ENCODE measurements at places on chromosomes 12 and 14.

GRCh38 chr14:71672596-71672995, 259.6 kb upstream of the RGS6 start:
- no peak for DNase-seq

- DNase-seq, result no peak
Measured at GRCh38 chr12:57744194-57744776, 554 bp upstream of the TSPAN31 start.

- DNase-seq, result no peak
Measured at GRCh38 chr14:104928391-104929133, 3.9 kb downstream of the PLD4 start.

DNA sequence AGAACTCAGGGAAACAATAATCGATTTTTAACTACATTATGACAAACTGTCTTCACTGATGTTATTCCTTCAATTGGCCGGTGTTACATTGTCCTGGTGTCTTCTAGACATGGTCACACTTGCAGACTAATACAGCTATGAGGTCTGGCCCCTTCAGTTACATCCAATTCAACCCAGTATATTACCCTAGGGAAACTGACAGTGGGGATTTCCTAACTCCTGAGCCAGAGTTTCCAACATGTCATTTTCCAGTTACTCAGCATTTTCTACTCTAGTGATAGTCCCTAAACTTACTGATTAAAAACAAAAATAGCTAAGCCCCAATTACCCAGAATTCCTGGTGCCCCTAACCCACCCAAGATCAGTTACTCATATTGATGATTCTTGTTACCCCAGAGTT, 21.1 kb downstream of the IFNG start:
- no peak for DNase-seq

GRCh38 chr12:101740566-101740965, 1.3 kb upstream of the SYCP3 start:
- DNase-seq, result no peak

- DNase-seq, result no peak
Measured at GRCh38 chr14:60679566-60680258, 30.4 kb upstream of the SIX1 start.

- no peak for DNase-seq
Measured at GRCh38 chr12:95805864-95806671, 15.5 kb upstream of the NTN4 start.

- no peak for DNase-seq
Measured at GRCh38 chr14:66857867-66858266, 331.4 kb upstream of the GARIN2 start.

GRCh38 chr12:27400856-27401354, 45.6 kb upstream of the SMCO2 start:
- DNase-seq, result no peak

DNA sequence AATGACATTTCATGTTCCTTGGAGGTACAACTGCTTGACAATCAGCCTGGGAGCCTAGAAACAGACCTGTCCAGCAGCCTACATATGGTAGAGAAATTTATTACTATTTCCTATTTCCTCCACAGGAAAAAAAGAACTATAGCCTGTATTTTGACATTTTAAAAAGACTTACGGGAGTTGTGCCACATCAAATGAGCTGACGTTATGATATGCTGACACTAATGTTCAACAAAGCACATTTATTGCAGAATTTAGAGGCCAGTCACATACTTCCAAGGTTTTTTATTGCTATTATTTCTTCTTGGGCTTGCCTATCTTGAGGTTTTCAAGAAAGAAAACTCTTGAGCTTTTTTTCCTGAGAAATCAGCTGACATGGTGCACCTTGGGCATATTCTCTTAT, 305.3 kb downstream of the LRIG3 start:
- DNase-seq, result no peak

DNA sequence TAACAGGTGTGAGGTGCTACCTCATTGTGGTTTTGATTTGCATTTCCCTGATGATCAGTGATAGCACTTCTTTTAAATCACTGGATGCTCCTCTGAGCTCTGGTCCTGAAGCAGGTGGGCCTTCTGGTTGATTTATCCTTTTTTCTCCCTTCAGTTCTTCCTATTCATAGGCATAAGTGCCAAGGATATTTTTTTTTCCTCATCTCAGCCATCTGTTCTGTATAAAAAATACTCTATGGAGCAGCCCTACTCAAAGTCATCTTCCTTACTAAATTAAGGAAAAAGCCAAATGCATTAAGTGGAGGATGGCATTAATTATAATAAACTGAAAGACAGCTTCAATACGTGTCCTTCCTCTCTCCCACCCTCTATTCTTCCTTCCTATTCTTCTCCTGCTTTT, 18.4 kb downstream of the SPIC start:
- no peak for DNase-seq

DNA sequence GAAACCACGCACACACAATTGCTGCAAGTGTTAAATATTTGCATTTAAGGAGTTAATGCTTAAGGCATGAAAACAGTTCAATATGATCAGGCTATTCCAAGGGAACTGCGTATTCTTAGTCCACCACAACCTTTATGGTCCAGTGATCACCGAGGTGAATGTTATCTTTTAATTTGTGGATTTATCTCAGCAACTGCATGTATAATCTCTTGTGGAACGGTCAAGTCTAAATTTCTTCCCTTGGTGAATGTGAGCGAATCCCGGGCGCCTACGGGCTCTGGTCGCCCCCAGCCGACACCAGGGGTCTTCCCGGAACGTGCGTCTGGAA, 999 bp upstream of the AK7 start:
- DNase-seq, result no peak

DNA sequence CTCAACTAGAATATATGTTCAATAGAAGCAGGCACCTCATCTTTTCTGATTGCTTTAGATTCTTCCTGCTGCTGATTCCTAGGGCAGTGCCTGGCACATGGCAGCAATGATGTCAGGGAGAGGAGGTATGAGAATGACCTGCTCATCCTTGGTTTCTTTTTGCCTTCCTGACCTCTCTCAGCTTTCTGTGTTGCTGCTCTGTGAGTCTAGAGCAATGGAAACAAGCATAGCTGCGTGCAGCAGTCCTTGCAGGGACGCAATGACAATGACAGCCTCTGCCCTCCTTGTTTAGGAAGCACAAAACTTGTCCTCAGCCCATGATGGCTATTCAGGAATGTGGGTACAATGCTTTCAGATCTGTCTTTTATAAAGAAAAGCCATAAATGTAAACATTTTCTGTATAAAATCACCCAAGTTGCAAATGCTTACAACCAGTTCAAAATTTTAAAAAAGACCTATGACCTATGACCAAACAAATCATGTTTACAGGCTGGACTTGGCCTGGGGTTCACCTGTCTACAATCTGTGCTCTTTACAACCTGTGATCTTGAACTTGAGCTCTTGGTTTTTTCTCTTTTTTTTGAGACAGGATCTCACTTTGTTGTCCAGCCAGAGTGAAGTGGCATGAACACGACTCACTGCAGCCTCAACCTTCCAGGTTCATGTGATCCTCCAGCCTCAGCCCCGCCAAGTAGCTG, 549.4 kb upstream of the ATP2B1 start:
- no peak for DNase-seq

DNA sequence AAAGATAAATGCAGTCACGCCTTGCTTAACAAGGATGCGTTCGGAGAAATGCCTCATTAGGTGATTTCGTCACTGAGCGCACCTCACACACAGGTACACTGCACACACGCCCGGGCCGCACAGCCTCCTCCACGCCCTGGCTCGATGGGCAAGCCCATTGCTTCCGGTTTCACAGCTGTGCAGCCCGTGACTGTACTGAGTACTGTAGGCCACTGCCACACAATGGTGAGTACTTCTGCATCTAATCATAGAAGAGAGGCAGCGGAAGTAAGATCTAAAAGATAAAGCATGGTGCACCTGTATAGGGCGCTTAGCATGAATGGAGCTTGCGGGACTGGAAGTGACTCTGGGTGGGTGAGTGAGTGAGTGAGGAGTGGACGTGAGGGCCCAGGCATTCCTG, 4.3 kb downstream of the RIMBP2 start:
- no peak for DNase-seq

- DNase-seq, result peak; percentile 34
Measured at GRCh38 chr12:6914246-6914946, at the start of gene ENO2. TSS of gene ENO2 (plus strand) at chr12:6914580. CDS start at chr12:6915833, 1,253 bp downstream.

- DNase-seq, result peak; percentile 46
Measured at GRCh38 chr14:56976211-56976610, 165.9 kb upstream of the OTX2 start.

GRCh38 chr12:104549815-104550480, 93.2 kb downstream of the CHST11 start:
- DNase-seq, result no peak

DNA sequence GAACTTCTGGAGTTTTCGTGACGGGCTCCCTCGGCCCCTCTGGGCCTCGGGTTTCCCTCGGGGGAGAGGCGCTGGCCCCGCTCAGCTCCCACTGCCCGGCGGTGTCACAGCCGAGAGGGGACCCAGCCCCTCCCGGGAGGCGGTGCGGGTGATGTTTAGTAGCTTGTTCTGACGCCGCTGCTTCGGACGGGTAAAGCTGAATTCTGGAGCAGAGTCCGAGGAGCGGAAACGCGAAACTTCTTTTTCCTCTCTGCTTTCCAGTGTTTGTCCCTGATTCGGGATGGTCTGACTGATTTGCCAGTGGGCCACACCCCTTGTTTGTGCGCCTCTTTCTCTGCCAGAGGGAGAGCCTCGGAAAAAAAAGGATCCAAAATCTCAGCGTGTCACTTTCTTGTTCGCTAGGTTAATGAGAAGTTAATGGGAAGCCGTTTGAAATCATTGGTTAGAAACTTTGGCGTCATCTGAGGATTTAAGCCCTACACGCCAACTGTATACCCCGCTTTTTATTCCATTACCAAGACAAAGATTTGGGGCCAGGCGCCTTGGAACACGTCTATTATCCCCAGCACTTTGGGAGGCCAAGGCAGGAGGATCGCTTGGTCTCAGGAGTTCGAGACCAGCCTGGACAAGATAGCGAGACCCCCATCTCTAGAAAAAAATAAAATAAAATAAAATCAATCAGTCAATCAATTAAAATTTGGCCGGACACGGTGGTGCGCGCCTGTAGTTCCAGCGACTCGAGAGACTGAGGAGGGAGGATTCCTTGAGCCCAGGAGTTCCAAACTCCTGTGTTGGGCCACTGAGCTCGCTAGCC, 756 bp downstream of the TULP3 start:
- DNase-seq, result no peak

- no peak for DNase-seq
Measured at GRCh38 chr14:69260190-69260860, 367 bp downstream of the GALNT16 start.

GRCh38 chr12:3315201-3315661, 175.8 kb upstream of the PRMT8 start:
- no peak for DNase-seq

DNA sequence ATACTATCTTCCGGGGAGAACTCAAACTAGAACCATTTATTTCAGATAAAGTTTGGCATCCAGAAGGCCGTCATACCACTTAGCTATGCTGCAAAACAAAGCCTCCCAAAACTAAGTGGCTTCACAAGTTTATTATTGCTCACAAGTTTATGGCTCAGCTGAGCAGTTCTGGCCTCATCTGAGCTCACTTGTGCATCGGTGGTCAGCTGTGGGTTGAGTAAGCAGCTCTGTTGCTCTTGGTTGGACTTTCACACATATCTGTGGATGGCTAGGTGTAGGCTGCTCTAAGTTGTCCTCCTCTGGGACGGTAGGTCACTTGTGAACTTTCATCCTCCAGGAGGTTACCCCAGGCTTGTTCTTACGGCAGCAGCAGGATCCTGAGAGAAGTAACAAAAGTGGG, 162.7 kb downstream of the BTG1 start:
- no peak for DNase-seq

DNA sequence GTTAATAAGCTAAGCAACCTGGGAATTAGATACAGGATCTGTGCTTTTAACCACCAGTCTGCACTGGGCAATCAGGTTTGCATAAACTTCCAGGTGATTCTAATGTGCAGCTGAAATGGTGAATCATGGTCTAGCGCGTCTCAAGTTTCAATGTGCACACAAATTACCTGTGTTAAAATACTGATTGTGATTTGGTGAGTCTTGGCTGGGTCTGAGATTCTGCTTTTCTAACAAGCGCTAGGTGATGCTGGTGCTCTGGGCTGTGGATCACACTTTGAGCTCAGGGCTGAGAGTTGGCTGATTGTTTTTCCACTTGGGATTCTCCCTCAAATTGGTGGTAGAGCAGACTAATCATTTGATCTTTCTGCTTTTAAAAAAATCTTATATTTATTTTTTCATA, 124.8 kb downstream of the C12orf75 start:
- DNase-seq, result no peak

- DNase-seq, result peak; percentile 45
Measured at GRCh38 chr14:25048170-25049016, 1.6 kb downstream of the STXBP6 start.

DNA sequence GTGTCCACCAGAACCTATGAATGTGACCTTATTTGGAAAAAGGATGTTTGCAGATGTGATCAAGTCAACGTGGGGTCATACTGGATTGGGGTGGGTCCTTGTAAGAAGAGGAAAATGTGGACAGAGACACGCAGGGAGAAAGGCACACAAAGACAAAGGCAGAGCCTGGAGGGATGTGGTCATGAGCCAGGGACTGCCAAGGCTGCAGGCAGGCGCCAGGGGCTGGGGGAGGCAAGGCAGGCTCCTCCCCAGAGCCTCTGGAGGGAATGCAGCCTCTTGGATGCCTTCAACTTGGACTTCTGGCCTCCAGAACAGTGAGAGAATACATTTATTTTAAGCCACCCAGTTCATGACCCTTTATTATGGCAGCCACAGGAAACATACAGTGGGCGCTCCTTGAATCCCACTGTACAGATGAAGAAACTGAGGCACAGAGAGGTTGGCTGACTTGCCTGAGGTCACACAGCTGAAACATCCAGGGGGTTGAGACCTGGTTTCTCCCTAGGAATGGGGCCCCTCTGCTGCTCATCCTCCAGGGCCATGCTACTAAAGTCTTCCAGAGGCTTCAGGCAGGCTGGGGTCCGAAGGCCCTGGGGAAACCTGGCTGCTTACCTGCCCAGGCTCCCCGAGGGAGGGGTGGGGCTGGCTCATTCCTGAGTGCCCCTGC, 99.7 kb downstream of the RFLNA start:
- DNase-seq, result no peak
